CD14-positive monocyte (primary cell): ENCODE measurements at places on chromosomes 16 and 17.

- no peaks in the 10 kb centered on the region for H3K36me3 ChIP-seq
- DNase-seq = no peak
- no peak overlapping the region for H3K4me3 ChIP-seq
- no peaks in the 10 kb centered on the region for H3K4me1 ChIP-seq
- no peak overlapping the region for H3K27ac ChIP-seq
These were observed 11.4 kb upstream of the CDRT4 start for GRCh38 chr17:15478845-15479244.

- no peak for DNase-seq
- H3K27ac ChIP-seq = no peak overlapping the region
- H3K4me3 ChIP-seq = no peak overlapping the region
- no peaks in the 10 kb centered on the region for H3K27me3 ChIP-seq
These were observed 122.4 kb downstream of the USP31 start for GRCh38 chr16:23026784-23027362.

DNA sequence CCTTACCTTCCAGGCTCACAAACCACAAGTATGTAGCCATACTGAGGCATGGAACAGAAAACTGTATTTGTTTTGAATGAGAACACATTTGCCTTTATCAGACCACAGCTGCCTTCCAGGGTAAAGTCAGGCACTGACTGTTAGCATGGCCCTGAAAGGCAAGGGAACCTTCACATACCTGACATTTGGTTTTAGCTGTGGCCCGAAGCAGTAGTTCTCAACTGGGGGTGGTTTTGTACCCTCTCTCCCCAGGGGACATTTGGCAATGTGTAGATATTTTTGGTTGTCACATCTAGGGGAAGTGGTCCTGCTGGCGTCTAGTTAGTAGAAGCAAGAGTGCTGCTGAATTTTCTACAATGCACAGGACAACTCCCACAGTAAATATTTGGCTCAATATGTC lies 9.2 kb downstream of the HERPUD1 start:
- no peak overlapping the region for H3K27ac ChIP-seq
- H3K4me3 ChIP-seq = no peak overlapping the region
- no peak for DNase-seq
- H3K4me1 ChIP-seq = no peaks in the 10 kb centered on the region
- no peaks in the 10 kb centered on the region for H3K27me3 ChIP-seq

DNA sequence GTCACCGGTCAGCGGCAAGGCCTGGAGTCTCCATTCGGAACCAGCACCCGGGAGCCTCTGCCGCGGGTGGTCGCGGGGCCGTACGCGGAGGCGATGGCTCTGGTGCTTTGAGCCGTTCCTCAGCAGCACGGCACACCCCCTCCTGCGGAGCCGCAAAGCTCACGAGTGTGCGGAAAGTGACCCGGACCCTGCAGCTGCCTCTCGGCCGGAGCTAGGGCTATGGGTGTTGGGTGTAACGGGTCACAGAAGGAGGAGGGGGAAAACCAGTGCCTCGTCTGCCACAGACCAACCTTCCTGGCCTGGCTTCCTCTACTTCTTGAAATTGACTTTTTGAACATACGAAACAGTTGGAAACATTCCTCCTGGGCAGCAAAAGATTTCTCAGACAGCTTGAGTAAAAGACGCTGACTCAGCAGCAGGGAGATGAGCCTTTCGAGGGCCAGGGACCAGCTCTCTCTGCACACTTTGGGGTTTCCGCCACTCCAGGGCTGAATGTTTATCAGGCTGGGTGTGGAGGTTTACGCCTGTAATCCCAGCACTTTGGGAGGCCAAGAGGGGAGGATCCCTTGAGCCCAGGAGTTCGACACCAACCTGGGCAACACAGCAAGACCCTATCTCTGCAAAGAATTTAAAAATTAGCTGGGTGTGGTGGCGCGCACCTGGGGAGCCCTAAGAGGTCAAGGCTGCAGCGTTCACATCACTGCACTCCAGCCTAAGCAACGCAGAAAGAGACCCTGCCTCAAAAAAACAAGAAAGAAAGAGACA lies 26.4 kb upstream of the PITPNA start:
- no peak overlapping the region for H3K4me3 ChIP-seq
- peaks cover 79% of the 10 kb centered on the region for H3K4me1 ChIP-seq
- H3K27ac ChIP-seq = peak overlapping the region; percentile 88
- peaks cover 42% of the 10 kb centered on the region for H3K36me3 ChIP-seq
- H3K27me3 ChIP-seq = no peaks in the 10 kb centered on the region

DNA sequence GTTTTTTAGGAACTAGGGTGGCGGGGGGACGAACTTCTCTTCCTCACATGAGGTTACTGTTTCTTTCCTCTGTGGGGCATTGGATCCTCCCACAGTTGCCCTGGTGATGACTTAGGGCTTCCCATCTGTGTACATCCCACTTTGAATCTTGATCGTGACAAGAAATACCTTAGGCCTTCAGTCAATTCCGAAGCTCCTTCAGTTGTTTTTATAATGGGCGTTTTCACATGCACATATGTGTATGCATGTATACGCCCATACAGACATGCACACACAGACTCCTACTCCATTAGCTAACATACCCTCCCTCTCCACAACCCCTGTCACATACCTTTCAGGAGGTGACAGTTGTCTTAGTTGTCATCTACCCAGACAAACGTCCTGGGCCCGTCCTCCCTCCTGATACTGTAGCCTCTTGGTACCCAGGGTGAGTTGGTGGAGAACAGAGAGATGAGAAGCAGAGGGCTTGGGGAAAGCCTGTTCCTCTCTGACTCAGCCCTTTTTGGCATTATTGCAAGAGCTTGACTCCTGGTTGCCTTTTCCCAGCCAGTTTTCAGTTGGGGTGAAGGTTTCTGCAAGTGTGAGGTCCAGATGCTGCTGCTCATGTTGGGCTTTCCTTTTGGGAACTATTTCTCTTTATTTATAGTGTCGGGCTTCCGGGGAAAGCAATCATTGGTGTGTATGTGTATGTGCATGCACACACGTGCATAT lies 2.2 kb upstream of the AOC2 start:
- no peak for DNase-seq
- H3K4me1 ChIP-seq = peaks cover 17% of the 10 kb centered on the region
- H3K27ac ChIP-seq = no peak overlapping the region
- no peaks in the 10 kb centered on the region for H3K27me3 ChIP-seq
- H3K4me3 ChIP-seq = no peak overlapping the region
- peaks cover 87% of the 10 kb centered on the region for H3K36me3 ChIP-seq

- H3K36me3 ChIP-seq = no peaks in the 10 kb centered on the region
- peaks cover 52% of the 10 kb centered on the region for H3K4me1 ChIP-seq
- no peaks in the 10 kb centered on the region for H3K27me3 ChIP-seq
- no peak overlapping the region for H3K4me3 ChIP-seq
- DNase-seq = peak; percentile 48
- H3K27ac ChIP-seq = peak overlapping the region; percentile 73
These were observed 2.6 kb upstream of the AKAP1 start for GRCh38 chr17:57082441-57082840.

- H3K4me3 ChIP-seq = no peak overlapping the region
- H3K36me3 ChIP-seq = peaks cover 7% of the 10 kb centered on the region
- peak overlapping the region; percentile 21 for H3K27ac ChIP-seq
- DNase-seq = no peak
These were observed 70.8 kb downstream of the KANSL1 start for GRCh38 chr17:46122486-46122871.

- no peak for DNase-seq
- H3K27ac ChIP-seq = no peak overlapping the region
- H3K4me1 ChIP-seq = no peaks in the 10 kb centered on the region
These were observed 50.1 kb downstream of the LMF1 start for GRCh38 chr16:920717-921116.

DNA sequence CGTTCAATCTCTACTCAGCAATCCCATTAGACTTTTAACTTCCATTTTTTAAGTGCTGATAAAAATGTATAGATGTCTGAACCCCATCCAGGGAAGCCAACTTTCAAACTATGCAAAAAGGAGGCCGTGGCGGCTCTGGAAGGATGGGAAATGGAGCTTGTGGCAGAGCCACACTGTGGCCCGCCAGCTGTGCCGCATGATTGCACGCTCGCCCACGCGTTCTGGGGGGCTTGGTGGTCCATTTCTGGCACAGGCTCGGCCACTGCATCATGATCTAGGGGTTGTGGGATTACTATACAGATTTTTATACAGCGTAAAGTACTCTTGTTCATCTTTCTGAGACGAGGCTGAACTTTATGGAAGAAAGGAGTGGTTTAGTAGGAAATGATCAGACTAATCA lies 57.6 kb downstream of the FOXL1 start:
- no peak overlapping the region for H3K27ac ChIP-seq
- H3K4me3 ChIP-seq = no peak overlapping the region
- H3K27me3 ChIP-seq = no peaks in the 10 kb centered on the region
- DNase-seq = no peak
- H3K4me1 ChIP-seq = no peaks in the 10 kb centered on the region

DNA sequence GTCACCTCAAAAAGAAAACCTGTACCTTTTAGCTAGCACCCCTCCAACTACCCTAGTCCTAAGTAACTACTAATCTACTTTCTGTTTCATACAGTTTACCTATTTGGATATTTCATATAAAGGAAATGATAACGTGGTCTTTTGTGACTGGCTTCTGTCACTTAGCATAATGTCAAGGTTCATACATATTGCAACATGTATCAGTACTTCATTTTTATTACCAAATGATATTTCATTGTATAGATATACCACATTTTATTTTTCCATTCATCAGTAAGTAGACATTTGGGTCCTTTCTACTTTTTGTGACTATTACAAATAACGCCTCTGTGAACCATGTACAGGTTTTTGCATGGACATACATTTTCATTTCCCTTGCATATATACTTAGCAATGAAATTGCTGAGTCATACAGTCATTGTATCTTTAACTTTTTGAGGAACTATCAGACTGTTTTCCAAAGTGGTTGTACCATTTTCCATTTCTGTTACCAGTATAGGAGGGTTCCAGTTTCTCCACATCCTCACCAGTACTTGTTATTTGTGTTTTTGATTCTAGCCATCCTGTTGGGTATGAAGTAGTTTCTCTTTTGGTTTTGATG lies 23.7 kb downstream of the MOSMO start:
- peaks cover 4% of the 10 kb centered on the region for H3K4me1 ChIP-seq
- no peak for DNase-seq
- H3K27me3 ChIP-seq = no peaks in the 10 kb centered on the region
- peaks cover 23% of the 10 kb centered on the region for H3K36me3 ChIP-seq
- no peak overlapping the region for H3K4me3 ChIP-seq

DNA sequence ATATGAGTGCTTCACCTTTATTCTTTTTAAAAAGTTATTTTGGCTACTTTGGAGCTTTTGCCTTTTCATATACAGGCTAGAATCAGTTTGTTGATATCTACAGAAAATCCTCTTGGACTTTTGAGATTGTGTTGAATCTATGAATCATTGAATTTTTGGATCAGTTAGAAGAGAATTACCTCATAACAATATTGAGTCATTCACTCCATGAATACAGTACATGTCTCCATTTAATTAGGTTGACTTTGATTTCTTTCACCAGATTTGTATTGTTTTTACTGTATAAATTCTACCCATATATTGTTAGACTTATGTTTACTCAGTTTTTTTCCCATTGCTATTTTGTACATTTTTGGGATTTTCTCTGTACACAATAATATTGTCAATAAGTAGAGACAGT lies 54.4 kb downstream of the TAOK1 start:
- no peak overlapping the region for H3K27ac ChIP-seq
- H3K27me3 ChIP-seq = no peaks in the 10 kb centered on the region
- no peak overlapping the region for H3K4me3 ChIP-seq
- peaks cover 9% of the 10 kb centered on the region for H3K36me3 ChIP-seq
- no peak for DNase-seq

GRCh38 chr16:13856398-13856797 lies 63.6 kb upstream of the ERCC4 start:
- no peaks in the 10 kb centered on the region for H3K4me1 ChIP-seq
- H3K27ac ChIP-seq = no peak overlapping the region
- no peaks in the 10 kb centered on the region for H3K27me3 ChIP-seq

DNA sequence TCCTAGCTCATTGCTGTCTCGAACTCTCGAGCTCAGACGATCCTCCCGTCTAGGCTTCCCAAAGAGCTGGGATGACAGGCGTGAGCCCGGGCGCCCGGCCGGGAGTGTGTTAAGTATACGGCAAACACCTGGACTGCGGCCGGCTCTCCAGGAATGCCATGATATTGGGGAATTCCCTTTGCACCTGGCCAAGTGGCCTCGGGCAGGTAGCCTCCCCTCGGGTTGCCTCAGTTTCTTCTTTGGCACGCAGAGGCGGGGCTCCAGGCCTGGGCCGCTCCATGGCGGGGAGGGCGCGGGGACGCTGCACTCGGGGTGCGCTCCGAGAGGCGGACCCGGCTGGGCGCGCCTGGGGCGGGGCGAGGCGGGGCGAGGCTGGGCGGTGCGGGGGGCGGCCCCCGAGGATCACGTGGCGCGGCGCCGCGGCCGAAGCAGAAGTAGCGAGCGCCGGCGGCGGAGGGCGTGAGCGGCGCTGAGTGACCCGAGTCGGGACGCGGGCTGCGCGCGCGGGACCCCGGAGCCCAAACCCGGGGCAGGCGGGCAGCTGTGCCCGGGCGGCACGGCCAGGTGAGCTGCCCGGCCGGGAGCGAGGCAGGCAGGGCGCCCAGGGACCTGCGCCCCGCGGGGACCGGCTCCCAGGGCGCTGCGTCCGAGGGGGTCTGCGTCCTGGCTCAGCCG lies at the start of gene PLCG2:
TSS of gene PLCG2 (plus strand) at position 431 of the 675 bp plus-strand sequence. CDS start 6,699 bp downstream, outside the sequence.
- no peaks in the 10 kb centered on the region for H3K27me3 ChIP-seq
- DNase-seq = peak; percentile 71
- no peaks in the 10 kb centered on the region for H3K36me3 ChIP-seq
- peak within 1 kb of the TSS; percentile 52 for H3K27ac ChIP-seq
- peak within 1 kb of the TSS; percentile 82 for H3K4me3 ChIP-seq

GRCh38 chr16:56715126-56715525 lies 14.8 kb upstream of the NUP93 start:
- no peaks in the 10 kb centered on the region for H3K36me3 ChIP-seq
- no peak overlapping the region for H3K4me3 ChIP-seq
- no peaks in the 10 kb centered on the region for H3K4me1 ChIP-seq

DNA sequence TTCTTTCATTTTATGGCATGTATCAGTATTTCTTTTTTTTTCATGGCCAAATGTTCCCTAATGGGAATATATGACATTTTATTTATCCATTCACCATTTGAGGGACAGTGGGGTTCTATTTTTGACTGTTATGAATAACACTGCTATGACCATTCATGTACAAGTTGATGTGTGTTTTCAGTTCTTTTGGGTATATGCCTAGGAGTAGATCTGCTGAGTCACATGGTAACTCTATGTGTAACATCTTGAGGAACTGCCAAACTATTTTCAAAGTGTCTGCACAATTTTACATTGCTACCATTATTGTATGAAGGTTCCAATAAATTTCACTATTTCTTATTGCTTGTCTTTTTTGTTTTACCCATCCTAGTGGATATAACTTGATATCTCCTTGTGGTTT lies 223.0 kb downstream of the TANC2 start:
- no peaks in the 10 kb centered on the region for H3K36me3 ChIP-seq
- H3K27ac ChIP-seq = no peak overlapping the region
- peaks cover 24% of the 10 kb centered on the region for H3K4me1 ChIP-seq
- DNase-seq = peak; percentile 11
- no peaks in the 10 kb centered on the region for H3K27me3 ChIP-seq
- no peak overlapping the region for H3K4me3 ChIP-seq

DNA sequence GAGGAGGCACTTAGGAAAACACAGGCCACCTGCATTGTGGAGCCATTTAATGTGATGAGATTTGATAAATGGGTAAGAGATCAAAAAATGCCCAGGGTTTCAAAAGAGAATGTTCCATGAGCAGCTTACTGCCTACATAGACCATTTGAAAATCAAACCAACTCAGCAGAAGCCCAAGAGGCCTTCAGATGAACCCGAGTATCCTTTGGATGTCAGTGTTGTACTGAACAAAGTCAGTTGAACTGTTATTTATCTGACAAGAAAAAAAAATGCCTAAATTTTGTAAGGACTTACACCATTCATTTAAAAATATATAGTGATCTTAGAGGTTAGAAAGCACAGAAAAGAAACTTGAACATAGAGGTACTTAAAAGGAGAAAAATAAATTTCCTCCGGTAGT lies 381.7 kb downstream of the ZFHX3 start:
- H3K4me1 ChIP-seq = peaks cover 13% of the 10 kb centered on the region
- no peak for DNase-seq
- H3K27me3 ChIP-seq = no peaks in the 10 kb centered on the region
- H3K27ac ChIP-seq = no peak overlapping the region
- no peak overlapping the region for H3K4me3 ChIP-seq
